ENCODE measurements at places on chromosomes 3 and 15. TPM values are rescaled to one million over a fixed set of nuclear protein-coding genes. Genes with fewer than 3 reads are reported as not detected.

DNA sequence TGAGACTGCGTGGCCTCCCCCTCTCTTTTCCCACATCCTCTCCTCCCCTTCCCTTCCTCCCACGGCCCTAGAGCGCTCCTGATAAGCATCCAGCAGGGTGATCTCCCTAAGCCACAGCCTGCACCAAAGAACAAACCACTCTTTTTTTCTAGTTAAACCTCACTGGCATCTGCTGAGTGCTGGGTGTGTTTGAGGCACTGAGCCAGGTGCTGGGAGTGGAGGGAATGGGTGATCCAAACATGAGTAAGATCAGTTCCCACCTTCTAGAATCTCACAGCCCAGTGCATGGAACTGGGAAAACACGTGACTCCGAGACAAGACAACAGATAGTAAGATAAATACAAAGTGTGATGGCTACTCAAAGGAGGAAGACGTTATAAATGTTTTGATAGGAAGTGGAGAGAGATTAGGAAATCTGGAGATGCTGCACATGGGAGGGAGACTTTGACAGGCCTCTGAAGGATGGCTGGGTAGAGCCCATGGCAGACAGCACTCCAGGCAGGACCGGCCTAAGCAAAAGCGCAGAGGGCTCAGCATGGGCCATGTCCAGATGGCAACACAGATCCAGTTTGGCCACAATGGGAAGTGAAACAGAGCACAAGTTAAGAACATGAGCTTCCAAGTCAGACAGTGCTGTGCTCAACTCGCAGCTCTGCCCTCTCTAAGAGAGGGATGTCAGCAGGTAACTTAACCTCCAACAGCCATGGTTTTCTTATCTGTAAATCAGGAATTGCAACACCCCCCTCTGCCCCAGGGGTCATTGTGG lies 55.6 kb downstream of the CCR3 start:
- no peaks in the 10 kb centered on the region for H3K4me1 ChIP-seq
- no peaks in the 10 kb centered on the region for H3K27me3 ChIP-seq
- H3K36me3 ChIP-seq = no peaks in the 10 kb centered on the region
- H3K27ac ChIP-seq = no peak overlapping the region
- no peak overlapping the region for H3K4me3 ChIP-seq
- DNase-seq = no peak

- no peaks in the 10 kb centered on the region for H3K27me3 ChIP-seq
- no peak overlapping the region for H3K4me3 ChIP-seq
- no peak overlapping the region for H3K27ac ChIP-seq
- peaks cover 11% of the 10 kb centered on the region for H3K4me1 ChIP-seq
- no peak for DNase-seq
- no peaks in the 10 kb centered on the region for H3K36me3 ChIP-seq
Measured at GRCh38 chr3:60935709-60936108, 315.5 kb downstream of the FHIT start.

- no peak for DNase-seq
- 0 out of 2 replicates have a peak, but pooled peaks cover 4% of the 10 kb centered on the region for H3K4me1 ChIP-seq
- peaks cover 14% of the 10 kb centered on the region for H3K36me3 ChIP-seq
- no peak overlapping the region for H3K4me3 ChIP-seq
- H3K27ac ChIP-seq = no peak overlapping the region
Measured at GRCh38 chr3:54065586-54065985, 56.8 kb upstream of the CACNA2D3 start.

Gene SCAMP5
- total RNA-seq = 70.1 TPM

Gene SLC4A7
- 90.8 TPM for total RNA-seq

Gene WNT5A
- total RNA-seq = 5.4 TPM

Measured in WTC11 (cell line).